ENCODE measurements at places on chromosomes 7 and 10.

DNA sequence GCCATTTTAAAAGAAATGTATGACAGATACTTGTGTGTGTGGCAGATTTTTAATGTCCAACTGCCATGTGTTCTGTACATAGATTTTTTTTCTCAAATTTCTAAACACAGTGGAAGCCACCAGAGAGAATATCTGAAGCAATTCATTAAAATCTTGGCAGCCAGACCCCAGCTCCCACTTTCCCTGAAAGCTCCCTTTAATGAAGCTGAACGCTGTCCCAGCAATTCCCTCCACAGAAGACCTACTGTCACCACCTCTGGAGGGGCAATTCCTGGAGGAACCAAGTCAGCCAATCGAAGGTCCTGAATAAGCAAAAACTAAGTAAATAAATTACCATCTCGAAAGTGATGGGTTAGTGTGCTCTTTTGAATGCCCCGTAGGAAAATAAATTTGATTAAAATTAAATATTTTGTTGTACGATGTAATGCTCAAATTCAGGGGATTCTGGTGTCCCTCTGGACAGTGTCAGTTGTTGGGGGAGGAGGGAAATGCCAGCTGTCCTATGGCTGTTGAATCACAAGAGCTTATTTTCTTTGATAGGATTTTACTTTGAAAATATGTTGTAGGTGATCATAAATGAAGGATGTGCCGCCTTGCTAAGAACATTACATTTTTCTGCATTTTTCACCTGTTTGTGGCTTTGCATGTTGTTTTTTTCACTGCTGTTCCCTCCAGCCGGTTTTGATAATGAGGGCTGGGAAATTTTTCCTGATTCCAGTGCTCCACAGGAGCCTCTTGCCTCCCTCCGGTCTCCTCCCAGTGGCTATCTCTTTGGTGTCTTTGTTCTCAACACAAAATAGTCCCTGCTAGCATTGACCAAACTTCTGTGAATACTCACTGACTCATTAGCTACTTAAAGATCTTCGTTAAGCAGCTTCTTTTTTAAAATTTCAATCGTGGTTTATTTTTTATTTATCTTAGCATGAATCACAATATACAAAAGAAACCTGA, 9.2 kb upstream of the GSAP start:
- no peak for DNase-seq

DNA sequence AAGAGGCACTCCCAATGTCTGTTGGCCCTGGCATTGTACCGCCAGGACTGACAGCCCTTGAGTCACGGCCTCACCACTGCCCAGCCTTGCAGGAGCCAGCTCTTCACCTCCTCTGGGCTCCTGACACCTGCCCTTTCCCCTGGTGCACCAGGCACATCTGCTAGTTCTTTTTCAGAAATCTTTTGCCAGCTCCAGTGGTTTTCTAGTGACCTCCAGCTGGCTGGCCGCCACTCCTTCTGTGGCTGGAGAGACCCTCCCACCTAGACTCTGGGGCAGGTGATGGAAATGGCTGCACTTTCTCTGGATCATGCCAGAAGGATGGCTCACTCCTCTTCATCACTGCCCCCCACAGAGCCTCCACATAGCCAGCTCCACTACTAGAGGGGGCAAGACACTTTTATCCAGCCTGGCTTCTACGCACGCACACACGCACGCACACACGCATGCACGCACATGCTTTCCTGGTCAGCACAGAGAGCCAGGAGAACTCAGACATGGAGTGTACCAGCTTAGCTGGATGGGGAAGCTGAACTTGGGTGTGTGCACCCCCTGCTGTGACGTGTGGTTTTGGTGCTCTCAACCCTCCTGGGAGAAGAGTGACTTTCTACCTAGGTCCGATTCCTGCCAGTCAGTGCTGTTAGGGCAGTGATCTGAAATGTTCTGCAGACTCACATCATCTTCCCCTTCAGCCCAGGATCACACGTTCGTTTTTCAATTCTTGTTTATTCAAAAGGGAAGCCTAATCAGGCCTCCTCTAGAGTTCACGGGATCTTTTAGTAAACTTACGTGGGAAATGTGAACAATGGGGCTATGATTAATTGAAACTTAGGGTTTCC, 222.0 kb downstream of the PRPF18 start:
- no peak for DNase-seq

- DNase-seq = no peak
Observed at GRCh38 chr10:42795701-42796100, 13.1 kb downstream of the BMS1 start.

GRCh38 chr10:51427758-51428157, 271.6 kb downstream of the CSTF2T start:
- DNase-seq = no peak

DNA sequence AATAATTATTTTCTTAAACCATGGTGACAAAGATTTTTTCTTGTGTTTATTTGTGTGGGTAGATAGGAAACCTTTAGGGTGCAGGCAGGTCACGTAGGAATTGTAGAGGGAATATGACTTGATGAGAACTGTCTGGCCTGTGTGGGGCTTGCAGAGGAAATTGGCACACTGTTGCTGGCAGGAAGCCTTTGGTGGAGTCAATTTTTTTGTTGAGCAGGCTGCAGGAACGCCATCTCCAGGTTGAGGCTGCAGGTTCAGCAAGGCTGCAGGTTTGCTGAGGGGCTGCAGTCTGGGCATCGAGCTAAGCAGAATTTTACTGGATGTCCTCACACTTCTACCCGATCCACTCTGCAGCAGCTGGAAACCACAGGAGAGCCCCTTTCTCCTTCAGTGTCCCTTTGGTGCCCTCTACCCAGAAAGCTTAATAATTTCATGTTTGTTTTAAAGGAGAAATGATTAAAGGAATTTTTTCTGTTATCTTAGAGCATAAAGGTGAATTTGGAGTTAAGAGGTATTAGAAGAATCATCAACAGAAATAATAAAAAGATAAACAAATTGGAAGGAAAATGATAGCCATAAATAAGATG, 37.0 kb downstream of the TBC1D12 start:
- DNase-seq = no peak

DNA sequence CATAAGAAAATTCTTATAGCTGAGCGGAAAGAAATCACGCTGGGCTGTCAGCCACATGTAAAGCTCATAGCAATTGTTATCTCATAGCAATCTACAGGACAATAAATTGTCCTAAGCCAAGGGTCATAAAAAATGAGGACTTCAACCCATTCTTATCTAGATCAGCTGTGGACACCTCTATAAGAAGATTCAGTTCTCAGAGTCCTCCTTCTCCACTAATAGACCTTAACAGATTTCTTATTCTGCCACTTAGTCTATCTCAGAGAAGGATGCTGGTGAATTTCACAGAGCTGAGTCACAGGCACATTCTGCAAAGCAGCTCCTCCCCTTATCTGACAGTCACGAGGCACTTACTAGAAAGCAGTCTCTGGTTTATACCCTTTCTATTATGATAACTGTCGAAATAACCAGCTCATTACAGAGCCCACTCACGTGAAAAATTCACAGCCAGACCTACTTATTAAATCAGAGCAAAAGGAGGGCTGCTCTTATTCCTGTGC, 185.3 kb upstream of the PCLO start:
- DNase-seq = no peak

GRCh38 chr7:48180981-48181380, 9.7 kb downstream of the ABCA13 start:
- no peak for DNase-seq

DNA sequence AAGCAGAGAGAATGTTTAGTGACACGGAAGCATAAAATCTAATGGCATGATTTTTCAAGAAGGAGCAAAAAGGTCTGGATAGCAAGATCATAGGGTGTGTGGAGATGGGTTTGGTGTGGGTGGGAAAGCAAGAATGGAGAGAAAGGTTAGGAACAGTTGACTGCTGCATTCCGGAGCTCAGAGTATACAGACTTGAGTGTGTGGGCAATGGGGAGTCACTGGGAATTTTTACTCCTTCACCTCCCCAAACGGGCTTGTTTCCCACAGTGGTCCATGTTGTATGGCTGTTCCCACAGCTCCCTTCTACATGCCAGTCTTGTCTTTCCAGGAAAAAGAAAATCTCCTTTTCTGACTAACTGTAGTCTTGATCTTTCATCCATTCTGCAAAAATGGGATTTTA, 122.1 kb downstream of the CDK6 start:
- DNase-seq = no peak

- DNase-seq = peak; percentile 20
Observed at GRCh38 chr10:101889256-101890210, 45.9 kb upstream of the KCNIP2 start.

GRCh38 chr10:80598084-80598798, 60.5 kb downstream of the SH2D4B start:
- DNase-seq = no peak

GRCh38 chr10:122703483-122704448, 4.1 kb upstream of the C10orf120 start:
- DNase-seq = no peak

DNA sequence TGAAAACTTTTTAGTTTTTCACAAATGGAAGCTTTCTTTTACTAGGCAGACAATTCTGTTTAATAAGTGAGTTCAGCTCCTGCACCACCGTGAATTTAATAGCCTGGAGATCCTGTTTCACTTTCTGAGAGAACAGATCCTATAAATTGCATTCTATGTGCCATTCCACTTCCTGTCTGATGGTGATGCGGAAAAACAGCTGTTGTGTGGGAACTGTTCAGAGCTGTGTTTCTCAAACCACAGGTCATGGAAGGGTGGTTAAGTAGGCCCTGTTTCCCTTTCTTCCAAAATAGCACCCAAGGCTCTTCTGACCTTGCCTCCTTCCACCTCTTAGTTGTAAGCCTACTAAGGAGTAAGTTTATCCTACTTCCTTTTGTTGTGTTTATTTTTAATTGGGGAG, 97.2 kb upstream of the DKK1 start:
- peak; percentile 57 for DNase-seq

- DNase-seq = no peak
Observed at GRCh38 chr10:32795598-32796183, 162.3 kb downstream of the ITGB1 start.

- no peak for DNase-seq
Observed at GRCh38 chr7:138770904-138771303, 26.9 kb upstream of the TMEM213 start.

GRCh38 chr7:4272141-4272540, 410.0 kb upstream of the FOXK1 start:
- no peak for DNase-seq

- no peak for DNase-seq
Observed at GRCh38 chr10:77974396-77975074, 48.0 kb upstream of the DLG5 start.

- no peak for DNase-seq
Observed at GRCh38 chr7:108535257-108535656, 9.3 kb upstream of the PNPLA8 start.

- DNase-seq = no peak
Observed at GRCh38 chr10:17805921-17806577, 3.1 kb upstream of the MRC1 start.

- DNase-seq = no peak
Observed at GRCh38 chr7:131189488-131189887, 138.2 kb upstream of the MKLN1 start.

- DNase-seq = no peak
Observed at GRCh38 chr10:3261921-3262320, 89.3 kb upstream of the PITRM1 start.

DNA sequence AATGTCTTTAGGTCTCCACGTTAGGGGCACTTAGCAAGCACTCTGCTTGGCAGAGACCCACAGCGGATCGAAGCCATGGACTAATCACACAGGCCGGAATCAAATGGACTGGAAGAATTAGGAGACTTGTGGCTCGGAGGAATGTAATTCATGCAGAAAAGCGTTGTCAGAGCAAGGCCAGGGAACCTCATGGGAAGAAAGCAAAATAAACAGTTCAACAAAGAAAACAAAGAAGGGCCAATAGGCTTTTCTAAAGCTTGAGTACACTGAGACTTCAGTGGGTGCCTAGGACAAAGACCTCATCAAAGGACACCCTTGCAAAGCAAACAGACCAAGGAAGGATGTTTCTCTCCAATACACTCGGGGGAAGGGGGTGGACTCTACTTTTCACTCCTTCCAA, 171.1 kb downstream of the GLI3 start:
- no peak for DNase-seq

DNA sequence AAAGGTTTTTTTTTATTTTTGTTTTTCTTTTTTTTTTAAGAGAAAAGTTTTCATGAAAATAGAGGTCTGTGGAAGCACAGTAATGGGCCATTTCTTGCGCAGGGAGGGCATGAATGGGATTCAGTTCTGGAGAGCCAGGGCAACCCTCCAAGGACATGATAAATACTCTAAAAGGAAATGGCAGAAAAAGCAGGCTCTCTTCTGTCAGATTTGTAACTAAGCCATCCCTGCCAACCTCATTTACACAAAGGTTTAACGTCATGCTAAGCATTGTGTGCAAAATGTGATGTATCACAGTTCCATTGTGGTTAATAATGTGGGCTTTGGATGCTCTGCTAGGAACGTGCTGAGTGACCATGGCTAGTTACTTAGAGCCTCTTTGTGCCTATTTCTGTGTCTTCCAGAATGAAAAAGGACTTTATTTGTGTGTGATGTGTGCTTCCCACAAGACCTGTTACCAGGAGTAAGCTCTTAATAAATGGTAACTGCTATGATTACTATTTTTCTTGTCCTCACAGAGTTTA, 1095.9 kb upstream of the SORCS1 start:
- no peak for DNase-seq

DNA sequence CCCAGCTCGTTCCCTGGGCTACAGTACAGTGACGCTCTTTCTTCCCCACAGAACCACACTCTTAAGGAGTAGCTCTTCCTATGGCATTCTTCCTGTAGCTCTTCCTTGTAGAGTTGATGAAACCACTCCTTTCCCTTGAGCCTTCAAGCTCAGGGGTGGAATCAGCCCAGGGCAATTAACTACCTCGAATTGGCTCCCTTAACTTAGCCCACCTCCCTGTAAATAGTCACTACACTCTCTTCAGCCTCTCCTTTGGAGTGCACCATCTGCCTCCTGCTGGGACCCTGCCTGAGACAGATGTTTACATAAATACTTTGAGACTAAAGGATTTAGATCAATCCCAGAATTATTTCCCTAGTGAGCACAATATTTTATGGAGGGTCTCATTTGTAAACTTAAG, 537.8 kb upstream of the AUTS2 start:
- DNase-seq = no peak

DNA sequence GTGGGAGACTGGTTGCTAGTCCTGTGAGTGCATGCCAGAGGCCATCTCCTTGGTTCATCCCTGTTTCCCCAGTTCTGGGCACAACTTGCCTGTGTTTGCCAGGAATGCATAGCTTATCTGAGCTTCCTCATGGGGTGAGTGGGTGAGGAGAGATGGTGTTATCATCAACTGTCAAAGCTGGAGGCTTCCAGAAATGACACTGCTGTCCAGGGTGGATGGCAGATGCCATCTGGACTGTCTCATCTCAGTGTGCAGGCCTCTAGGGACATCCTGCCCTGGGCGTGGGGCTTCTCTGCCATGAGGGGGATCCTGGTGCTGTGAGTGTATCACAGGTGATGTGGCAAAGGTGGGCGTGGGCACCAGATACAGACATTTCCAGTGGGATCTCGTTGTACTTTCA, 328.6 kb downstream of the DPP6 start:
- no peak for DNase-seq

DNA sequence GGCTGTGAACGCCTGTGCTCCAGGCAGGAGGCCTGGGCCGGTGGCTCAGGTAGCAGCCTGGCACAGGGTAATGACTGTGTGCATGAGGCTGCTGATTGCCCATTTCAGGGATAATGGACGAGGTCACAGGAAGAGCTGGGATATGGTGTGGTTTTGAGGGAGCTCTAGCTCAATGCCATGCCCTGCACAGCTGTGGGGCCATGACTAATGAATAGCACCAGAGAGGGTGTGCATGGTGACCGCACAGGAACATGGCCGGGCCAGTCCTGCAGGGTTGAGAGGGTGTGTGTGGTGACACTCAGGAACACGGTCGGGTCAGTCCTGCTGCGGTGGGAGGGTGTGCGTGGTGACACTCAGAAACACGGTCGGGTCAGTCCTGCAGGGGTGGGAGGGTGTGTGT, 21.8 kb downstream of the NKX6-2 start:
- DNase-seq = no peak
